CD4-positive, CD25-positive, alpha-beta regulatory T cell (primary cell): ENCODE measurements at places on chromosomes 3 and 15. TPM values are rescaled to one million over a fixed set of nuclear protein-coding genes. Genes with fewer than 3 reads are reported as not detected.

DNA sequence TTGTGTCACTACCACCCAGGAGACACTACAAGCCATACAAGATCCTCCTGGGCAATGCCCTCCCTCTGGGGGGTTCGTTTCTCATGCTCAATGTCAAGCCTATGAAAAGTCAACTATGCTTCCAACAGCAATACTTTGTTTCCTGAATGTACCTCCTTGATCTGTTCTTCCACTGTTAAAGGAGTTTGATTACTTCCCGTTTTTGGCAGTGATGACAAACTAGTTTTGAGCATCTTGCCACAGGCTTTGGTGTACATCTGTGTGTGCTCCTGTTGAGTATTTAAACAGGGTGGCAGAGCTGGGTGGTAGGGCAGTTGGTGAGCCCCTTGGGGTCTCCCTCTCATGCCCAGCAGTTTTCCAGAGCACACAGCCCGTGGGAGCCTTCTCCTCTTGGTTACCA lies 81.4 kb downstream of the IL12A start:
- no peak overlapping the region for H3K4me3 ChIP-seq
- no peak overlapping the region for H3K27ac ChIP-seq
- no peaks in the 10 kb centered on the region for H3K4me1 ChIP-seq
- DNase-seq: no peak

DNA sequence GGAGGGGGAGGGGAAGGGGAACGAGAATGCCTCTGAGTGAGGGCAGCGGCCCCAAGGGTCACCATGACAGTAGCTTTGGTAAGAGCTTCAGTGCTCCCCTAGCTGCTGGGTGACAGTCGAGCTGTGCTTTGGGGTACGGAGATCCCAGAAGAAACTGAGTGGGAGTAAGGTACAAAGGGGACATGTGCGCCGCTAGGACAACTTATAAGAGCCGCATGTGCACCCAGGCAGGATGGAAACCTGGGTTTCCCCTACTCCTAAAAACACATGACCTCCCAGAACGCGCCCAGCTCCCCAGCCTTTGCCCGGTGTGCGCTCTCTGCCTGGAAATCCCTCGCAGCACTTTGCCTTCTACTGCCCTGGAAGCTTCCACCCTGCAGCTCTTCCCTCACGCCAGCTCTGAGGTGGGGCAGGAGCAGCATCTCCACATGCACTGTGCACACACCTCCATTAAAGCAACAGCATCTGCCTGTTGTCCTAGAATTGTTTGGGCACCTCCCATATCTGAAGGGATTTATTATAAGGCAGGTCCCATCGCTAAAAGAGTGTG lies 232.2 kb downstream of the ADAMTS17 start:
- H3K27ac ChIP-seq: no peak overlapping the region
- H3K4me3 ChIP-seq: no peak overlapping the region
- no peaks in the 10 kb centered on the region for H3K27me3 ChIP-seq
- no peak for DNase-seq

DNA sequence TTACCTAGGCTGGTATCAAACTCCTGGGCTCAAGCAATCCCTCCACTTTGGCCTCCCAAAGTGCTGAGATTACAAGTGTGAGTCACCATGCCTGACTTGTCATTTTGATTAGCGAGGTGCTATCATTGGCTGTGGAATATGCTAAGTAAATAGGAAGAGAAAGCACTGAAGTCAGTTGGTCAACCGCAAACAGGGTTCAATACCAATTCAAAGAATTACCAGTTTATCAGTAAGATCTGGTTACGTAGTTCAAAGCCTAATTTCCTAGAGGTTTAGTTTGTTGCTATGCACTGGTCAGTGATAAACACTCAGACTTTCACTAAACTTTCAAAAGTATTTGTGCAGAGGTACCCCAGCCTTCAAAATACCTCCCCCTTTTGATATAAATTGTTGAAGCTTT lies 29.5 kb downstream of the GLB1 start:
- no peak overlapping the region for H3K4me3 ChIP-seq
- no peak for DNase-seq
- H3K4me1 ChIP-seq: peaks cover 37% of the 10 kb centered on the region
- H3K27ac ChIP-seq: no peak overlapping the region
- H3K36me3 ChIP-seq: peaks cover 22% of the 10 kb centered on the region

DNA sequence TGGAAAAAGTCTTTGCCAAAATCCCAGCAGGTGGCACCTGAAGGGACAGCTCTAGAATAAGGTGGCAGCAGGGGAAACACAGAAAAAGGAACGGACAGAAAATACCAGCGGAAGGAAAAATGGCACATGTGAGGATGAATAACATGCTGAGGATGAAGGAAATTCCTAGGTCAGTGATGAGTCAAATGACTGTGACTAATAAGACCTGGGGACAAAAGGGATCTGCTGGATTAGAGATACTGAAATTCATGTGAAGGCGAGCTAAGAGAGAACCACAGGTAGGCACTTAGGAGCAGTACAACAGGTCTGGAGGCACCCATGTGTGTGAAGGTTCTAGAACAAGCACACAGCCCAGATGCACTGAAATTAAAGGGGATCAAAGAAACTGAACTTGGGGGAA lies 482.5 kb downstream of the FOXP1 start:
- H3K4me3 ChIP-seq: peak overlapping the region; percentile 43
- peaks cover 40% of the 10 kb centered on the region for H3K4me1 ChIP-seq
- no peak for DNase-seq
- H3K27me3 ChIP-seq: no peaks in the 10 kb centered on the region
- H3K27ac ChIP-seq: peak overlapping the region; percentile 10

DNA sequence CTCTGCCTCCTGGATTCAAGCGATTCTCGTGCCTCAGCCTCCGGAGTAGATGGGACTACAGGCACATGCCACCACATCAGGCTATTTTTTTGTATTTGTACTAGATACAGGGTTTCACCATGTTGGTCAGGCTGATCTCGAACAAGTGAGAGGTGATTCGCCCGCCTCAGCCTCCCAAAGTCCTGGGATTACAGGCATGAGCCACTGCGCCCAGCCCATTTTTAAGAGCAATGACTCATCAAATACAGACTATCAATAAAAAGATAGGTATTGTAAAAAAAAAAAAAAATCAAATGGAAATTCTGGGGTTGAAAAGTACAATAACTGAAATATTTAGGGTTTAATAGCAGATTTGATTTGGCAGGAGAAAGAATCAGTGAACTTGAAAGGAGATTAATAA lies 129.0 kb downstream of the TJP1 start:
- H3K4me3 ChIP-seq: no peak overlapping the region
- no peaks in the 10 kb centered on the region for H3K36me3 ChIP-seq
- H3K4me1 ChIP-seq: no peaks in the 10 kb centered on the region
- DNase-seq: no peak
- no peak overlapping the region for H3K27ac ChIP-seq

DNA sequence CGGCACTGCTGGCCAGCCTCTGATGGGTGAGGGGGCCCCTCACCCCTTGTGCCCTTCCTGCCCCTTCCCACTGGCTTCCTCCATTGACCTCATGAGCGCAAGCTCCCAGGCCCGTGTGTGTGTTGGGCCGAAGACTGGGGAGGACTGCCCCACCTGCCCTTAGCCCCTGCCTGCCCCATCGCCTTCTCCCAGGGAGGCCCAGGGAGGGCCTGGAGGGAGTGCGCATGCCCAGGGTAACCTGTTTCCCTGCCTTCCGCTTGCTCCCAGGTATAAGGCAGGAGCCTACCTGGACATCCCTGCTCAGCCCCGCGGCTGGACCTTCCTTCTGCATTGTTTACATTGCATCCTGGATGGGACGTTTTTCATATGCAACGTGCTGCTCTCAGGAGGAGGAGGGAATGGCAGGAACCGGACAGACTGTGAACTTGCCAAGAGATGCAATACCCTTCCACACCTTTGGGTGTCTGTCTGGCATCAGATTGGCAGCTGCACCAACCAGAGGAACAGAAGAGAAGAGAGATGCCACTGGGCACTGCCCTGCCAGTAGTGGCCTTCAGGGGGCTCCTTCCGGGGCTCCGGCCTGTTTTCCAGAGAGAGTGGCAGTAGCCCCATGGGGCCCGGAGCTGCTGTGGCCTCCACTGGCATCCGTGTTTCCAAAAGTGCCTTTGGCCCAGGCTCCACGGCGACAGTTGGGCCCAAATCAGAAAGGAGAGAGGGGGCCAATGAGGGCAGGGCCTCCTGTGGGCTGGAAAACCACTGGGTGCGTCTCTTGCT lies 8.8 kb downstream of the DLL4 start:
- H3K4me3 ChIP-seq: no peak overlapping the region
- no peak for DNase-seq
- H3K36me3 ChIP-seq: no peaks in the 10 kb centered on the region
- no peaks in the 10 kb centered on the region for H3K27me3 ChIP-seq

DNA sequence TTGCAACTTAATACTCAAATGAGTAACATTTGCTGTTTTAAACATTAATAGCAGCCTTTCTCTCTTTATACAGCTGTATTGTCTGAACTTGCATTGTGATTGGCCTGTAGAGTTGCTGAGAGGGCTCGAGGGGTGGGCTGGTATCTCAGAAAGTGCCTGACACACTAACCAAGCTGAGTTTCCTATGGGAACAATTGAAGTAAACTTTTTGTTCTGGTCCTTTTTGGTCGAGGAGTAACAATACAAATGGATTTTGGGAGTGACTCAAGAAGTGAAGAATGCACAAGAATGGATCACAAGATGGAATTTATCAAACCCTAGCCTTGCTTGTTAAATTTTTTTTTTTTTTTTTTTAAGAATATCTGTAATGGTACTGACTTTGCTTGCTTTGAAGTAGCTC lies 40.3 kb downstream of the CTNNB1 start:
- H3K4me1 ChIP-seq: no peaks in the 10 kb centered on the region
- DNase-seq: no peak
- no peak overlapping the region for H3K27ac ChIP-seq
- no peak overlapping the region for H3K4me3 ChIP-seq
- peaks cover 69% of the 10 kb centered on the region for H3K36me3 ChIP-seq

DNA sequence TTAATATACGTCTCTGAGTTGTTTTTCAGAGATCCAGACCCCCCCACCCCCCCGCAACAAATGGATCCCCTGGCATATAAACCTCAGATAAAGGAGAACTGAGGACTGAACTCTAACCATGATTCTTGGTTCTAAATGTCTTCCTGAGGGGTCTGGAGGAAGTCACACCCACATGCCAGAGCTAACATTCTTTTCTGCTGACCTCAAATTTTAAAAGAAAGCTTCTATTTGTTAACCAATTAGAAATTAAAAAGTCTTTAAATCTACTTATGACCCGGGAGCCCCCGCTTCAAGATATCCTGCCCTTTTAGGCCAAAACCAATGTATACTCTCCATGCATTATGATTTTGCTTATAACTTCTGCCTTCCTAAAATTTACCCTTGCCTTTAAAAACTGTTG lies 188.3 kb downstream of the ECT2 start:
- H3K27me3 ChIP-seq: no peaks in the 10 kb centered on the region
- H3K36me3 ChIP-seq: no peaks in the 10 kb centered on the region
- DNase-seq: no peak
- no peaks in the 10 kb centered on the region for H3K4me1 ChIP-seq
- H3K27ac ChIP-seq: no peak overlapping the region
- H3K4me3 ChIP-seq: no peak overlapping the region

GRCh38 chr3:13536432-13536831 lies 12.5 kb upstream of the FBLN2 start:
- H3K4me1 ChIP-seq: no peaks in the 10 kb centered on the region
- no peak overlapping the region for H3K4me3 ChIP-seq
- no peaks in the 10 kb centered on the region for H3K36me3 ChIP-seq
- no peak for DNase-seq
- no peaks in the 10 kb centered on the region for H3K27me3 ChIP-seq

- no peaks in the 10 kb centered on the region for H3K36me3 ChIP-seq
- no peaks in the 10 kb centered on the region for H3K4me1 ChIP-seq
- H3K4me3 ChIP-seq: no peak overlapping the region
Measured at GRCh38 chr3:13119471-13120220, 46.4 kb upstream of the IQSEC1 start.

DNA sequence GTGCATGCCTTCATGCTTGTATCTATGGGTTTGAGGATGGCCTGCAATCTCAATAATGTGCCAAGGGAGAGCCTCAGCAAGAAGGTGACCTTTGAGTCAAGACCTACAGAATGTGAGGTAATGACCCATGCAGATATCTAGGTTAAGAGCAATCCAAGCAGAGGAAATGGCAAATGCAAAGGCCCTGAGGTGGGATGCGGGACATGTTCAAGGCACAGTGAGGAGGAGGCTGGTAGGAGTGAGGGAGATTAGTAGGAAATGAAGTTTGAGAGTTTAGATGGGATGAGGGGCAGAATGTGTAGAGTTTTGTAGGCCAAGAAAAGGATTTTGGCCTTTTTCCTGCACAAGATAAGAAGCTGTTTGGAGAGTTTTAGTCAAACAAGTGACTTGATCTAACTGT lies 4.7 kb upstream of the MAP2K5 start:
- H3K27me3 ChIP-seq: no peaks in the 10 kb centered on the region
- peaks cover 11% of the 10 kb centered on the region for H3K4me1 ChIP-seq
- H3K27ac ChIP-seq: no peak overlapping the region

DNA sequence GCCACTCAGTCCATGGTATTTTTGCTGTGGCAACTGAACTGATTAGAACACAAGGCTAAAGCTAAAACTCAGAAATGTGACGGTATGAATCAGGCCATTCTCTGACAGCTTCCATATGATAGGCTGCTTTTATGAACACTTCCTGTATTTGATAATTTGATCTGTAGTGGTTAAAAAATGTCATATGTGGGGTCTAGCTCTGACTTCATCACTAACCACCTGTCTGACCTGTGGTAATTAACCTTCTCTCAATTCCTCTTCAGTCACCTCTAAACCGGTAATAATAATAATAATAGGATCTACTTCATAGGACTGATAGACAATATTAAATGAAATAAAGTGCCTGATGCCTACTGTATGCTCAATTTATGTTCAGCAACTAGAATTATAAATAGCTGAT lies 223.2 kb downstream of the MBNL1 start:
- H3K4me3 ChIP-seq: no peak overlapping the region
- DNase-seq: no peak
- no peaks in the 10 kb centered on the region for H3K36me3 ChIP-seq
- peaks cover 11% of the 10 kb centered on the region for H3K27me3 ChIP-seq
- no peak overlapping the region for H3K27ac ChIP-seq
- no peaks in the 10 kb centered on the region for H3K4me1 ChIP-seq

DNA sequence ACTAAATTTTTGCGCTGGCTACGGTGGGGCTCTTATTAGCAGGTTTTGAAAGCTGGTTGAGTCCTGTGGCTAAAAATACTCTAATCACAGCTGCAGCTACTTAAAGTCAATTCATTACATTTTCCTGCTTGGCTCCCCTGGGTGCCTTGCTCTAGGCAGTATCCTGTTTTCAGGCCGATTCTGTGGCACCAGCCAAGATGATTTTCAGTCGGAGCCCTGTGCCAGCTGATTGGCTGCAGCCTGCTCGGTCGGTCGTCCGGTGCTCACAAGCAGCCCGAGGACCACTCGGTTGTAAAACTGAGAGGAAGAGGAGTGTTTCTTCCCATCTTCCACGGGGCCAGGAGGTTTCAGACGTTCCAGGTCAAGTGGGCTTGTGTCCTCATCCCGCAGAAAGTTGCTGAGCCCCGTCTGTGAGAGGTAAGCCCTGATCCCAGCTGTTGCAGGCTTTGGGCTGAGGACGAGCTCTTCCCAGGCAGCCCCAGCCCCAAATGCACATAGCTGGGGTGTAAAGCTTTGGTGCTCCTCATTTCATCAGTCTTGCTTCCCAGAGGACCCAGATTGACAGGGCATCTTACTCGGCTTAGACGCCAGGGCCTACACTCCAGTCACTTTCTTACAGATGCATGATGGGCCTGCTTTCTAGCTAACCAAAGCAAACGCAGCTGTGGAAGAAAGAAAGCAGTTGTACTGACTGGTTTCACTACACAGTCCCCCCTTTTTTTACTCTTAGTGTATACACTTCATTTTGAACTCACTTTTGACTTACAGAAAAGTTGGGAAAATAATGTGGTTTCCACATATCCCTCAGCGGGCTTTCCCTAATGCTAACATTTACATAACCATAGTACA lies 15.9 kb downstream of the LYSMD4 start:
- H3K27me3 ChIP-seq: no peaks in the 10 kb centered on the region
- DNase-seq: no peak
- peaks cover 9% of the 10 kb centered on the region for H3K4me1 ChIP-seq
- no peak overlapping the region for H3K27ac ChIP-seq

AP3B2 gene
- 0.12 TPM for total RNA-seq

AADACL2 gene
- not detected for total RNA-seq

POLQ gene
- total RNA-seq: 0.72 TPM

RTP1 gene
- not detected for total RNA-seq
